ENCODE measurements at places on chromosomes 12 and 14.

DNA sequence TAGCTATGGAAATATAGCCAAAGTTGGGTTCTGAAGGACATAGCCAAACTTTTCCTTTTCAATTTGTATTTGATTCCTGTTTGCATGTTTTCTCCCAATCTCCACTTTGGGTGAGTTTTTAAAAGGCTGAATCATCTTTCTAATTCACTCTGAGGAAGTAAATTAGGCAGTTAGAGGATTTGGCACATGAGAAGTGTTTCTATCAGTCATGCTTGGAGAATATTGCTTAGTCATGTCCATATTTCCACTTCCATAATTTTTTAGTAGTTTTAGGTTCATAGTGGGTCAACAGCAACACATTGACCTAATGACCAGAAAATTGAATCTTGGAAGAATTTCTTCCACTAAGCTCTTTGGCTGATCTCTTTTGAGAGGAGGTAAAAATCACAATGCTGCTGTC, 21.8 kb downstream of the IRAK3 start:
- DNase-seq, result no peak

GRCh38 chr12:83031196-83031595, 344.5 kb downstream of the TMTC2 start:
- DNase-seq, result no peak

- DNase-seq, result peak; percentile 70
Observed at GRCh38 chr14:47438650-47439140, 236.7 kb downstream of the MDGA2 start.

- DNase-seq, result no peak
Observed at GRCh38 chr12:39157696-39158342, 252.4 kb upstream of the CPNE8 start.

DNA sequence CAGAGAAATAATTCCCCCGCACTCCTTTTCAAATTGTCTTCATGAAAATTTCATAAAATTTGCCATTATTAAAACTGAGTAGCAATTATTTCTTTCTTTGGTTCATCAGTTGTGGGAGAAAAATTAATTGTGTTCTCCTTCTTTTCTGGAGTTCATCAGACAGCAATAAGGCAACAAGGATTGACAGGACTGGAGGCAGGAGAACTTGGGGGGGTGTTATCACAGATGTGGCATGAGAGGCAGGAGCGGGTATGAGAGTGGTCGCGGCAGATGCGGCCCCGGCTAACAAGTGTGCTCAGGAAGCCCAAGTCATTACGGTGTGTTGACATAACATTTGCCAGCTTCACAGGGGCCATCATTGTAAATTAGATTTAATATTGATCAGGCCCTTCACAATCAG, 306.6 kb upstream of the TMPO start:
- no peak for DNase-seq

GRCh38 chr12:63782466-63782865, 2.8 kb downstream of the RXYLT1 start:
- peak; percentile 11 for DNase-seq

DNA sequence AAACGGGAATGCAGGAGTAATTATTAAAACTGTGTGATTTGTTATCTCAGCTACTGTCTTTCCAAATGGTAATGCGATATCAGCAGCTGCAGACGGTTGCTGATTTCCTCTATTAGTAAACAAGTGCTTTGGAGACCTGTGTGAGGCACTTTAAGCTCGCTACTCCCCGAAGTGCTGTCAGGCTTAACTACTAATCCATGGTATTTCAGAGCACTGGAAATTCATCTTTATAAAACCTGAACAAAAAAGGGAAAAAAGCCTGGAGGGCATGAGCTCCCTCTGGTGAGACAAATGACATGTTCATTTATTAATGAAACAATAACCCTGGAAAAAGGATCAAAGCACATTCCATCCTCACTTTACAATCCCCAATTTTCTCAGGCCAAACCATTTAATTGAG, 143.6 kb upstream of the OTX2 start:
- DNase-seq, result no peak

GRCh38 chr14:53167602-53168328, 14.6 kb upstream of the DDHD1 start:
- DNase-seq, result no peak

- DNase-seq, result no peak
Observed at GRCh38 chr12:13367973-13368372, 171.4 kb downstream of the EMP1 start.

DNA sequence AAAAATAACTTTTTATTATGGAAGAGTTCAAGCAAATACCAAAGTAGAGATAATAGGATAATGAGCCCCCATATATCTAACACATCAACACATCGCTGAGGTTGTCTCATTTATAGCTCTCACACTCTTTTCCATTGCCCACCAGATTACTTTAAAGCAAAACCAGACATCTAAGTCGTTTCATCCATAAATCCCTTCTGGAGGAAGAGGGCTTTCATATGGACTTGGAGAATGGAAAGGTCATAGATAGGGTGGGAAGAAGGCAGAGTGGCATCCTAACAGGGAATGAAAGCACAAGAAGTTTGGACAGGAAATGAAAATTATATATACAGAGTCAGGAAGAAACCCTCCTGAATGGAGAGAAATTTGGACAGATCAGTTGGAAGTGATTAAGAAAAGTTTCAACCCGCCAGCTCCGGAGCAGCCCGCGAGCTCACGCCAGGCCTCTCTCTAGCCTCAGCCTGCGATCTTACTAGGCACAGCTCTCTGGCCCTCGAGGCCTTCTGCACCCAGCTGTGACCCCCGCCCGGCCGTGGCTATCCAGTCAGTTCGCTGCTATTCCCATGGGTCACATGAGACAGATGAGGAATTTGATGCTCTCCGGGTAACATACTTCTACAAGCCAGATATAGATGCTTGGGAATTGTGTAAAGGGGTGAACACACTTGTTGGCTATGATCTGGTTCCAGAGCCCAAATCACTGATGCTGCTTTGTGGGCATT, 48.4 kb upstream of the NID2 start:
- no peak for DNase-seq

DNA sequence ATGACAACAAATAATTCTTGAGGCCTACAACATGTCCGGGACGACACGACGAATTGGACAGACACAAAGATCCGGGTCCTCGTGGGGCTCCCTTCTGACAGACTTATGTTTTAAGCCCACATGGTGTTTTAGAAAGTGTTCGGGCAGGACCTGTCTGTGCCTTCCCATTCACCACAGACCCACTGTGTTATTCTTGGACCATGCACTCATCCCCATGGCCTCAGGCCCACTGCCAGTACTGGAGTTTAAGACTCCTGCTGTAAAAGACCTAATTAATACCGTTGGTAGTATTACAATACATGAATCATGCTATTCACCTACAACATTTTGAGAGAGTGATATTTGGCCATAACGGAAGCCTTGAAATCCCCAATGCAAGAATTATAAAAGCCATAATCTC, 20.0 kb downstream of the SLC15A4 start:
- DNase-seq, result no peak

- DNase-seq, result no peak
Observed at GRCh38 chr12:47855502-47855901, 35.8 kb upstream of the HDAC7 start.

- no peak for DNase-seq
Observed at GRCh38 chr12:94988471-94988870, 15.0 kb downstream of the NDUFA12 start.

GRCh38 chr14:72741826-72742117, 152.1 kb downstream of the DPF3 start:
- no peak for DNase-seq

GRCh38 chr14:63342371-63342770, 23.6 kb upstream of the GPHB5 start:
- no peak for DNase-seq

- peak; percentile 33 for DNase-seq
Observed at GRCh38 chr12:69688471-69689427, 10.4 kb downstream of the BEST3 start.

DNA sequence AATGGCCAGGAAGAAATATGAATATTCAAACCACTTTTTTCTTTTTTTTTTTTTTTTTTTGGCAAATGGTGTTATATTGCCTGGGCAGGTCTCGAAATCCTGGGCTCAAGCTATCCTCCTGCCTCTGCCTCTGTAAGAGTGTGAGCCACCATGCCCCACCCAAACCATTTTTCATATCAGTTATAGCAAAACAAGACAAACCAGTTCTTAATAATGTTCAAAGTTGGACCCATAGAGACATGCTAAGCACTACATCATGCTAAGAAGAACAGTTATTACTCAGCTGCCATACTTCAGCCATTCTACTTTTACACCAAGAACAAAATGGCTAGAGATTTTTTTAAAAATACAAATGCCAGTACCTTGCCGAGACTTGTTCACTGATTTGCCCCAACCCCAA, 25.5 kb downstream of the EIF2S1 start:
- DNase-seq, result no peak

DNA sequence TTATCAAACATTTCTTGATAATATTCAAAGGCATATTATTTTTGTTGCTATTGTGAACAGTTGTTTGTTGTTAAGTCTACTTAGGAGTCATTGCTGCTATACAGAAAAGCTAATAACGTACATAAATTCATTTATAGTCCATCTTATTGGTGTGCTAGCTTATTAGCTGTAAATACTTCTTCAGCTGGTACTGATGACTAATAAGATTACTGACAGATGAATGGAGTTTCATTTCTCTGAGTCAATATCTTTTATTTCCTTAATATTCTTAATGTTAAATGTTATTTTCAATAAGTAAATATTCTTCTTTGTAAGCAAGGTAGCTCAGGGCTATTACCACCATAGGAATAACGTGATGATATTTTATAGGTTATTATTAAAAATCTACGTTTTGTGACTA, 139.4 kb upstream of the SLCO1C1 start:
- DNase-seq, result no peak

GRCh38 chr12:114355389-114356088, 50.4 kb downstream of the TBX5 start:
- DNase-seq, result no peak

GRCh38 chr12:91098941-91099340, 12.4 kb downstream of the LUM start:
- DNase-seq, result no peak

GRCh38 chr14:31142455-31143087, 65.0 kb downstream of the HECTD1 start:
- no peak for DNase-seq

- no peak for DNase-seq
Observed at GRCh38 chr14:76948213-76948947, 80.1 kb downstream of the IRF2BPL start.

DNA sequence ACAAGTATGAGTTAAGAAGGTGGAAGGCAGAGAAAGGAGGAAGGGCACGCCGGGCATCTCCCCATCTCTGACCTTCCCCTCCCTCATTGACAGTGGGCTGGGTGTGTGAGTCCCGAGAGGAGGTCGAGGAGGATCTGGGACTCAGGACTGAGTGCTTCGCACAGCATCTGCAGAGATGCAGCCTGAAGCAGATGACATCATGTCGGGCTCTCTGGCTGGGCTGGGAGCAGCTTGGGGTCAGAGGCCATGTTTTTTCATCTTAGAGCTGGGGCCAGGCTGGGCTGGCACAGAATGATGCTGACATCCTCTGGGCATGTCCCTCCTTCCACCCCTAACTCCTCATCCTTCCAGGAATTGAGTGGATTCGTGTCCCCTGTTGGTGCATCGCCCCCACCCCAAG, 43.5 kb downstream of the CMKLR1 start:
- no peak for DNase-seq

- DNase-seq, result no peak
Observed at GRCh38 chr12:25971654-25972041, 13.2 kb downstream of the RASSF8 start.

DNA sequence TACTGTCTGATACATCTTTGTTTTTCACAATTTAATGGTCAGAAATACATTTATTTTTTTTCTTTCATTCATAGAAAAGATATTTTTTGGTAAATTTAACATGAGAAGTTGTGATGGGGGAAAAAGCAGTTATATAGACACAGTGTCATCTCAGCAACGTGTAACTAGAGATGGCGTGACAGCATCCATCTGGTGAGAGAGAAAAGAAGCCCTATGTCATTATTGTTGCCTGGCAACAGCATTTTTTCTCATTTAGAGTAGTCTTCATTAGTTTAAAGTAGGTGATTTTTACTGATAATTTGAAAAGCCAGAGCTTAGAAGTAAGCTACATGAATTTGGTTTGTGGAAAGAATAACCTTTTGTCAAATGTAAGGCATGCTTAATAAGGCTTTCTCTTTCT, 128.6 kb downstream of the ACSS3 start:
- no peak for DNase-seq

DNA sequence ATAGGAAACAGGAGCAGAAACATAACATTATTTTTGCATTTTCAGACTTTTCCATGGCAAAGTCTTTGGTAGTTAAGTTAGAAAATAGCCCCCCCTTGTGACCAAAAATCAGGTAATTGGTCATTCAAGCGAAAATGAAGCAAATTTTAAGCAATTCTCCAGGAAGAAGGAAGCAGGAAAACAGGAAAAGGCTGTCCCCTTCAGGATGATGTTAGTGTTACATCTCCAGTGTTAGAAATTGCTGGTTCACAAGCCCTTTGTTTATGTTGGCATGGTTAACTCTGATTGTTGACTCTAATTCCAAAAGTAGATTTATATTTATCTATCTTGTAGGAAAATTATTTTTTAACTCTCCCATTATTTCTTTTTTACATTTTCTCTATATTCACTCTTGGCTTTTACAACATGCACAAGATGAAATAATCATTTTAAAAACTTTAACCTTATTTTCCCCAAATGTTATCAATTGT, 18.8 kb upstream of the GAS2L3 start:
- peak; percentile 89 for DNase-seq

GRCh38 chr12:61916831-61917230, 343.4 kb upstream of the USP15 start:
- no peak for DNase-seq

DNA sequence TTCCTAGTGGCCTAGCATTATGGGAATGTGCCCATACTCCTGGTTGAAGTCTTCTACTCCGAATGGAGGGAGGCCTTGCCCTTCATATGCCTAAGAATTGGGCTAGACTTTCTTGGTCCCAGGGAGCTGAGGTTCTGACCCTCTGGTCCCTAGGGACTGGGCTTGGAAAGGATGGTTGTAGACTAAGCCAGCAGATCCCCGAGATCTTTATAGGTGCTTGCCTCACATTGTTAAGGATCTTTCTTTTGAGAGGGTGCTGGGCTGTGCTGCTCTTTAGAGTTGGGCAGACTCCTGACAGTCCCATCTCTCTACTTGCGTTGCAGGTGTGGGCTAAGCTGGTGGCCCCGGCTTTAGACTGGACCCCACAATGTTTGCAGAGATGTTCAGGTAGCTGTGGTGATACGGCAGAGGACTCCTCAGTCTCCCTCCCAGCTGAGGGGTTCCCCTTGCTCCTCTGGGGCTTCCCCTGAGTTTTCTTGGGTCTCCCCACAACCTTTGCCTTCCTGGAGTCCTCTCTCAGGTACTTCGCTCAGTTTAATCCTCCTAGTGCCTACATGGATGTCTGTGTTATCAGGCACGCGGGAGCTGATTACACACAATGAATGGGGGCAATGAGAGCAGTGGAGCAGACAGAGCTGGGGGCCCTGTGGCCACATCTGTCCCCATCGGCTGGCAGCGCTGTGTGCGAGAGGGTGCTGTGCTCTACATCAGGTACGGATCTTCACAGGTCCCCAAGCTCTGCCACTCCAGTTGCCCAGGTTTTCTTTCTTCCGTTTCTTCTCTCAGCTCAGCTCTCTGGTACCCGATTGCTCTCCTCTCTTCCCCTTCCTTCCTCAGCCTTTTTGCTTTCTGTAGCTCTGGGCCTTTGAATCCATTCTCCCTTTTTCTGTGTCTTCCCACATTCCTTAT, 1.3 kb downstream of the MBD6 start:
- no peak for DNase-seq

GRCh38 chr12:40078266-40078665, 27.6 kb downstream of the SLC2A13 start:
- no peak for DNase-seq

All from pons (tissue), 1 donor.